ENCODE measurements at places on chromosomes 12 and 14.
A peak's percentile ranks its signal among the peaks of the same experiment; 100 is the strongest.

- DNase-seq = no peak
Measured at GRCh38 chr12:107330831-107331431, 237.6 kb upstream of the CRY1 start.

DNA sequence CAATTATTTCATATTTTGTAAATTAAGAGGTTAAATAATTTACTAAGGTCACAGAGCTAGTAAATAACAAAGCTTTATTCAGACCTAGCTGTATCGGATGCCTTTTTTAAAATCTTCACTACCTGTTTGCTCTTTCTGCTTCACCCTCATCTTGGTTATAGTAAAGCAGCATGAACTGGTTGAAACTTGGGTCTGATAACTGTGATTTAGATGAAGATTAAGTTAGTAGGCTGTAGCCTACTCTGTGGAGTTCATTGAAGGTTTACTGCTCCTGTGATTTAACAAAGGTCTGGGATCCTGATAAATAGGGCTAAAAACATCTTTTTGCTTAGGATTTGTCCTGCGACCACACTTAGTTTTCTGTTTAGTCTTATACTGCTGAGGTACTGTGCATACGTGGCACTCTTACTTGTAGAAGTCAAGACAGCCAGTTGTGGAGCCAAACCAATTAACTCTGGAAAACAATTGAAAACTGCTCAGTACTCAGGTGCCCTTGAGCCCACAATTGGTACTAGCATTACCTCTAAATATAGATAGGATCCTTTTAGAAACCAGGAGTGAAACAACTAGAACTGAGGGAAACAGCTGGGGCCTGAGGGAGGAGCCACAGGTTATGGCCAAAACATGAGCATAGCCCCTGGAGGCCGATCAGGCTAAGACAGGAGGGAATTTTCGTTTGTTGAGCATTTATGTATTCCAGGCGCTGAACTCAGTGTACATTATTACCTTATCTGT is 2.3 kb downstream of the SPATS2 start:
- DNase-seq = peak; percentile 68

- DNase-seq = no peak
Measured at GRCh38 chr14:86935241-86935885, 1057.6 kb downstream of the GALC start.

- no peak for DNase-seq
Measured at GRCh38 chr14:32693114-32693513, 245.6 kb upstream of the NPAS3 start.

DNA sequence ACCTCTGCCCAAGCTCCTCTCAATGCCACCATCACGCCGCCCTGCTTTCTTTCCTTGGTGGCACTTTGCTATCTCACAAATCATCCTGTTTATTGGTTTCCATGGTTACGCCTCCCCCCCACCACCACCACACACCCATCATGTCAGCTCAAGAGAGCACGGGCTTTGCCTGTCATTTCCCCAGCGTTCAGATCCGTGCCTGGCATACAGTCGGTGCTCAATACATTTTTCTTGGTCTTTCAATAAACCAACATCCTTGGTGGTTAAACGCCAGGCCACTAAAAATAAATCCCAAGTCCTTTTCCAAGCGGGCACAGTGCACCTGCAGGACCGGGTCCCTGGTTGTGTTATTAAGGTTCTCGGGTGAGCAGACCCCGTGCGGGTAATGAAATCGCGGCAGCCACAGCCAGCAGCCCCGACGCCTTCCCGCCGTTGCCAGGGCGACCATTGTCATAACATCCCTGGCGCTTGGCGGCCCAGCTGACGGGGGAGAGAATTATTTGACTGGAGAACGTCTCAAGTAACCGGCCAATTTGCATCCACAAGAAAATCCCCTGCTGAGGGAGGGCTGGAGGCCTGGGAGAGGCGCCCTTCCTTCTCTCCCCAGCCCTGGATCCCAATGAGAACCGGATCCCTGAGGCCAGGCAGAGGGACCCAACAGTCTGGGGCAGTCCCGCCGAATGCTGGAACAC is 92.9 kb downstream of the KSR2 start:
- DNase-seq = no peak

DNA sequence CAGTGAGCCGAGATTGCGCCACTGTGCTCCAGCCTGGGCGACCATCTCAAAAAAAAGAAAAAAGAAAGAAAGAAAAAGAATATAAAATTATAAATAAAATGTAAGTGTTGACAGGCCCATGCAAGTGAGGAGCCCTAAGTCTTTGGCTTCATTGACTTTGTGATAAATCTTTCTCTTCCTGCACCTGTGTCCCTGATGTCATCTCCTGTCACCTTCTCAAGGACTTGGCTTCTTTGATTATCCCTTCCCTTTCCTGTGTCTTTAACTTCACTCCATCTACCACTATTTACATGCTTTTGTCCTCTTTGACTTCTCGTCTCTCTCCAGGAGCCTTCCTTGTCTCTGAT is 33.6 kb upstream of the WNK1 start:
- DNase-seq = no peak

GRCh38 chr14:67131691-67132090 is 57.5 kb upstream of the GARIN2 start:
- no peak for DNase-seq

Data from hepatic stellate cell (primary cell).